SW480 (cell line): ENCODE measurements at places on chromosomes 13 and 19.

DNA sequence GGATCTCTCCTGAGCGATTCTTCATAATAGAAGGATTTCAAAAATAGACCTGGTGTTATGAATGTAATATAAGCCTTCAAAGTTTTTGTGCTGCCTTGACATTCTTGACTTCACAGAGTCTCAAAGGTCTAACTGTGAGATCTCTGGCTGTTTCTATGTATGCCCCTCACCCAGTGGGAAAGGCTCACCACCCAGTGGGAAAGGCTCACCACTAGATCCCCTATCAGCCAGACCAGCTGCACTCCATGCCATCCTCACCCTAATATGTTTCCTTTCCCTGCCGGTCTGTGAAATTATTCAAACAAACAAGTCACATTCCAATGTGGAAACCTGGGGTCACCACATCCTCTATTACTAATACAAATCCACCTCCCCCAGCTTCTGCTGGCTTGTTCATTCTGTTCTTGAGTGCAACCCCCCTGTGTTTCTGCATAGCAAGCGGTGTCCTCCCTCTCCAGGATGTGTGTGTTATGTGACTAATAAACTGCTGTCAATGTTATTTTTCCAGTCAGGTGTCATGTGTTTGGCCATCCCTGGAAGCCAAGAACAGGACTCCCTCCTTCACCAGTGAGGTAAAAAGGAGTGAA is 13.8 kb upstream of the SLITRK1 start:
- DNase-seq, result no peak

DNA sequence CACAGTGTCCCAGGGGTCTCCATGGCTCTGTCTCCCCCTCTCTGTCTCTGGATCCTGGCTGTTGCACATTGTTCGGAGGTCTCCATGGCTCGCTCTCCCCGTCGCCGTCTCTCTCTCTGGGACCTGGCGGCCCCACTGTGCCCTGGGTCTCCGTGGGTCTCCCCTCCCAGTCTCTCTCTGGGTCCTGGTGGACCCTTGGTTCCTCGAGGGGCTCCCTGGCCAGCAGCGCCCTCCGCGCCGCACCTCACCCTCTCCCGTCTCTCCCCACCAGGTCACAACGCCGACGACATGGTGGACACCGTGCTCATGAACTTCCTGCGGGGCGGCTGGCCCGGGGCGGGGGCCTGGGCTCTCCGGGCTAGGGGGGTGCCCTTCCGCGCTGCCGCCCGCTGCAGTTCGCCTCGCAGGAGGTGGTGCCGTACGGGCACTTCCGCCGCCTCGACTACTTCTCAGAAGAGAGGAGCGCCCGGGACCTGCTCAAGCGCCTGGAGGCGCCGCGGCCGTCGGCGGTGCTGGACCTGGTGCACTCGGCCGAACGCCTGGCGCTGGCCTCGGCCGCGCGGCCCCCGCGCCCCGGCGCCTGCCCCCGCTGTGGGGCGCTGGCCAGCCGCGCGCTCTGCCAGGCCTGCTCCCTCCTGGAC is 29.1 kb downstream of the SIGLEC5 start:
- no peak for DNase-seq

GRCh38 chr13:28540612-28541011 is 45.7 kb upstream of the FLT1 start:
- no peak for DNase-seq

DNA sequence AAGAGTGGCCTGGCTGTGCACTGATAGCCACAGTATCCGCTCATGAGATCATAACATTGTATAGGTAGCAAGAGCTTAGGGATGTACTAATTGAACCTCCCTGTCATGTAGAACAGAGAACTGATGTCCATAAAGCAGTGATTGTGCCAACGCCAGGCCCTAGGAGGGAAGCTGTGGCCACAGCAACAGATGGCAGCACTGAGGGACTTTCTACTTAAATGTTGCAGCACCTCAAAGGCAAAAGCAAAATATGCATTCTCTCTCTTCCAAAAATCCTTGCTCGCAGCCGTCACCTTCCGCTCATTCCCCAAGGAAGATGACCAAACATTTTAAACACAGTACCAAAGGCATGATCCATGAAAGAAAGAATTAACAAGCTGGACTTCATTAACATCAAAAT is 32.3 kb downstream of the COL4A1 start:
- no peak for DNase-seq

GRCh38 chr19:3284759-3285646 is 60.5 kb downstream of the CELF5 start:
- peak; percentile 81 for DNase-seq

DNA sequence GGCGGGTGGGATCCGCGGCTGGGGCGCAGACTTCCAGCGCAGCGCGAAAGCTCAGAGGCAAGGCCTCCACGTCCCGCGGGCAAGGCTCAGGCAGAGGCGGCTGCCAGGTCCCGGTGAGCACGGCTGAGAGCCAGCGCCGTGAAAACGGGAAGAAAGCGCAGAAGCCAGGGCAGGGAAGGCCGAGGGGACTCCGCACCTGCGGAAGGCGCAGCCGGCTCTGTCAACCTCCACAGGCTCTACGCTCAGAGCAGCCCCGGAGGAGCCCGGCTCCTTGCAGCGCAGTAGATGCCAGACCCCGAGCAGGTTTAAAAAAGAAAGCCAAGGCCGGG is 131.0 kb downstream of the RNF17 start:
- DNase-seq, result no peak

GRCh38 chr13:99982036-99982730 is 599 bp downstream of the ZIC2 start:
- peak; percentile 50 for DNase-seq

DNA sequence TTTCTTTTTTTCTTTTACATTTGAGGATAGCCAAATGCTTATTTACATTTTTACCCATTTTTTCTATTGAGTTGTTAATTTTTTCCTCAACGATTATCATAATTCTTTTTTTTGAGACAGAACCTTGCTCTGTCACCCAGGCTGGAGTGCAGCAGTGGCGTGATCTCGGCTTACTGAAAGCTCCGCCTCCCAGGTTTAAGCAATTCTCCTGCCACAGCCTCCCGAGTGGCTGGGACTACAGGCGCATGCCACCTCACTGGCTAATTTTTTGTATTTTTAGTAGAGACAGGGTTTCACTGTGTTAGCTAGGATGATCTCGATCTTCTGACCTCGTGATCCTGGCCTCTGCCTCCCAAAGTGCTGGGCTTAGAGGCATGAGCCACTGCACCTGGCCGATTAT is 208.7 kb downstream of the LIG4 start:
- DNase-seq, result no peak

- DNase-seq, result no peak
Measured at GRCh38 chr13:110578363-110578762, 16.8 kb upstream of the RAB20 start.

DNA sequence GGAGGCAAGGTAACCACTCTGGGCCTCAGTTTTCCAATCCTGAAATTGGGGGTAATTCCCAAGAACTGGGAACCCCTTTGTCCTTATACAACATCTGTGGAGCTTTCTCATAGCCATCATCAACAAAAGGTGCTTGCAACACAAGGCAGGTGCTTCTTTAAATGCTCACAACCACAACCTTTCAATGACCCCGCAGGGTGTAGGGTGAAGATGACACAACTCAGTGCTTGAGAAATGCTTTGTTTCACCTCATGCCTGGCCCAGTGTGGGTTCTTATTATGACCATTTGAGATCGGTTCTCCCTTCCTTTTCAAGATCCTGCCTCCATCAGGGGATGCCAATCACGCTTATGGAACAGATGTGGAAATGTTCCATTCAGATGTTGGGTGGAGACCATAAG is 8.4 kb downstream of the WIZ start:
- DNase-seq, result no peak

GRCh38 chr19:32651729-32652140 is 23.2 kb downstream of the ANKRD27 start:
- no peak for DNase-seq

DNA sequence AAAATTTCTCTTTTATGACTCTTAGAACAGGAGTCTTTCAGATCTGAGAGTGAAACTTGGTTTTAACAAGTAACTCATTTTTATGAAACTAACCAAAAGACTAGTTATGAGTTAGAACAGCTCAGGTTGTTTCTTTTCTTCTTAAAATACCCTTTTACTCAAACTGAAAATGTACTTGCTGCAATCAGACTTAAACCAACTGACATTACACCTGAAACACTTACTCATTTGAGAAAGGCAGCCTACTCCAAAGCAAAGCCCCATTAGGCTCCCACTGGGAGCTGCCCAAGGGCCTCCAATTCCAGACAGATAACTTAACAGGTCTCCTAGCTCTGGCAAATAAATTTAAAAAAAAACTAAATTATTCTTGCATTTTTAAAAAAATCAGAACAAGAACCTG is 3.6 kb downstream of the FOXO1 start:
- DNase-seq, result no peak

DNA sequence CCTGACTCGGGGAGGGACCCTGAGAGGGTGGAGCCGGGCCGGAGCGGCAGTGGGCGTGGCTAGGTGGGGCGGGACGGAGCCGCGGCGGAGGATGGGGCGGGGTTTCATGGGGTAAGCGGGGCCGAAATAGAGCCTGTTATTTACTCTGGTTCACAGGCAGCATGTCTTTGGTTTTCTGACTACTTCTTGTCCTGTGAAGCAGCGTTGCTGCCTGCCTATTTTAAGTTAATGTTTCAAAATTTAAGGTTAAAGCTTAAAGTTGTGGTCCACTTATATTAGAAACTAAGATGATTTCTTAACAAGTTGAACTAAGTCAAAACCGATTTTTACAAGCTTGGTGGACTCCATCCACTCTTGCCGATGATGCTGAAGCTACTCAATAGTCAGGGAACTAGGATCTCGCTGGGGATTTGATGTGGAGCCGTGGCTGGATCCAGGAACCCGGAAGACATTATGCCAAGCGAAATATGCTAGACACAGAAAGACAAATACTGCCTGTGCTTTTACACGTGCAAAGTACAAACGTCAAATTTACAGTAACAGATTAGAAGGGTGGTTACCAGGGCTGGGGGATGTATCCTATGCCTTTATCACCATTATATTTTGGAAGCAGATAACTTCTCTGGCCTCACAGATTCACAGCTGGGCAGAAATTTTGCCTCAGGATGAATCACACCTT is 433 bp upstream of the ZNF616 start:
- no peak for DNase-seq

GRCh38 chr13:75530549-75530961 is 7.1 kb downstream of the COMMD6 start:
- DNase-seq, result no peak

GRCh38 chr19:32750441-32751055 is 31.0 kb downstream of the TDRD12 start:
- DNase-seq, result no peak

DNA sequence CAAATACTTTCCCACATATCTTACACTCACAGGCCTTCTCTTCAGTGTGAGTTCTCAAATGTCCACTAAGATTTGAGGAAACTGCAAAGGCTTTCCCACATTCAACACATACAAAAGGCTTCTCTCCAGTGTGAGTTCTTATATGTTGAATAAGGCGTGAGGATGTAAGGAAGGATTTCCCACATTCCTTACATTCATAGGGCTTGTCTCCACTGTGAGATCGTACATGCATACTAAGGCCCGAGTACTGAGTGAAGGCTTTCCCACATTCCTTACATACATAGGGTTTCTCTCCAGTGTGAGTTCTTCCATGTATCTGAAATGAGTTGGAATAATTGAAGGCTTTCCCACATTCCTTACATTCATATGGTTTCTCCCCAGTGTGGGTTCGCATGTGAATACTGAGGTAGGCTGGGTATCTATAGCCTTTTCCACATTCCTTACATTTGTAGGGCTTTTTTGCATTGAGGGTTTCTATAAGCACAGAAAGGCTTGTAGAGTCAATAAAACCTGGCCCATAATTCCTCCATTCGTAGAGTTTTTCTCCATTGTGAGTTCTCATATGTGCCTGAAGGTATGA is 9.6 kb downstream of the ZNF426 start:
- no peak for DNase-seq

DNA sequence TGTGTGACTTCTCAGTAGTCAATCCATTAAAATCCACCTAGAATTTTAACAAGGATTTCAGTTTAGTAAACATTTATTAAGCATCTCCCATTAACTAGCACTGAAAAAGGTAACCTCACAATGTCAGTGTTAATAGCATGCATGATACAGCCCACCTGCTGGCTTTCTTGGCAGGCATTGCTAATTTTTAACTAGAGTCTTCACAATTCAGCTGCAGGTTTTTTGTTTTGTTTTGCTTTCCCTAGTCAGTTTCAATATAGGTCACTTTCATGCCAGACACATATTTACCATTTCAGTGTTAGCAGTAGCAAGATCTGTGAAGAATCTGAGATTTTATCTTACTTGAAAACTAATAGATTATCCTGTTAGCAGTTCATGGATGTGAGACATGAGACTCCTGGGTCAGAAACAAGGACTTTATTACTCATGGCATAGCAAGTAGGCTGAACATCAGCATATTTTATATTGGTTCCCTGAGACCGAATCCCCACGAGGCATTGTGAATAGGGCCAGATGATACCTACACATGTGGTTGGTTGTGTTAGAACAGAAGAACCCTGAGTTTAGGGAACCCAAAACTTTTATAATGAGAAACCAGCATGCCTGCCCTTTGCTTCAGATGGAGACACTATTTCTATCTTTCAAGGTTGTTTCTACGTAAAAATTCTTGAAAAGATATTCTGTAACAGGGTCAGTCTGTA is 198.0 kb upstream of the HTR2A start:
- no peak for DNase-seq
